Stimulated activated CD4-positive, alpha-beta T cell treated with anti-CD3 and anti-CD28 coated beads, Interleukin-2, amount 100 ng/mL, for 48 hours (primary cell): ENCODE measurements at places on chromosomes 6 and 20.

- no peak for DNase-seq
These were observed 19.0 kb upstream of the ADGRF4 start for GRCh38 chr6:47679322-47679906.

GRCh38 chr20:32563311-32564272, 21.5 kb downstream of the NOL4L start:
- no peak for DNase-seq

DNA sequence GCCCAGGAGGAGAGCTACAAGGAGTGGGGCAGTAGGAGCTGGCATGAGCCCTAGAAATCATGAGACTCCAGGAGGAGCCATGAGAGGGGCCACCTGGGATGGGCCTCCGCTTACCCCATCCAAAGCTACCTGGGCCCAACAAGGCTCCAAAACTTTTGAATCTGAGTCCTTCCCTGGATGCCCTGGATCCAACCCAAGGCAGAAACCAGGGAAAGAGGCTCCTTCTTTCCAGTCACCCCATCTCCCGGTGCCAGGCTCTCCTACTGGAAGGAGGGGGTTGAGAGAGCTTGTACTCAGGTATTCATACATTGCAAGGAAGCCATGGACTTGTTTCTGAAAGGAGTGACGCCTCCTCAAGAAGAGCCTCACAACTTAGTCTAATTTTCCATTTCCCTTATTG, 7.8 kb upstream of the SIRPG start:
- DNase-seq, result no peak

DNA sequence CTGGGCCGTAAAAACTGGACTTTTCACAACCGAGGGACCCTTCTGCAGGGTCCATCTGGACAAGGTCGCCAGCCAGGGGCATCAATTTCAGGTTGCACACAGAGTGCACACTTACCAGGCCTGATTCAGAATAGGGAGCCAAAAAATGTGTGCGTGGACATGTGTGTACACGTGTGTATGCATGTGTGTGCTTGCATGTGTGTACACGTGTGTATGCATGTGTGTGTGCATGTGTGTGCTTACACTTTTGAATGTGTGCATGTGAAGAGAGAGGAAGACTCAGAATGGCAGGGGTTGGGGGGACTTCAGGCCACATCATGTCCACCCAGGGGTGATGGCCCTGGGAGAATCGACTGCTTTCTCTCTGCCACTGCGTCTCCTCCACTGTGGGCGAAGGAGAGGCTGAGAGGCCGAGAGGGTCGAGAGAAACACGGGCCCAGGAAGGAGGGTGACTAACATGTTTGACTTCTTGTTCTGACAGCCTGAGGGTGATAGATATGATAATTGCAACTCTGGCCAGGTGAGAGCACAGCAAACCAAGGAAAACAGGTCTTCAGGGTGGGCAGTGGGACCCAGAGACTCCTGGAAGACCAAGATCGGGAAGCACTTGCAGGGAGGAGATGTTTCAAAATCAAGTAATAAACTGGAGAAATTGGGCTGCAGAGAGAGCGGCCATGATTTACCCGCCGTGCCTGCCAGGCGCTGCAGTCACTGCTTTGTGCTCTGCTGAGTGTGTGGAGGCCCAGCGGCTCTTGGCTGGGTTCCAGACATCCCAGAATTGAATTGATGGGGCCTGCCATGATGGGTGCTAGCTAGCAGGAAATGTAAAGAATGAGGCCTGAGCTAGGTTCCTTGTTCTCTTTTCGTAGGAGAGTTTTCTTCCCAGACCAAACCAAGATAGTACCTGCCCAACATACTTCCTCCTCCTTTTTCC, 310.8 kb downstream of the QKI start:
- DNase-seq, result no peak

- DNase-seq, result no peak
These were observed 68.8 kb upstream of the LTV1 start for GRCh38 chr6:143774347-143774746.

- peak; percentile 97 for DNase-seq
These were observed 5.3 kb upstream of the HMGN4 start for GRCh38 chr6:26532699-26533531.

- DNase-seq, result no peak
These were observed 9.3 kb upstream of the CEBPB start for GRCh38 chr20:50181344-50181743.

DNA sequence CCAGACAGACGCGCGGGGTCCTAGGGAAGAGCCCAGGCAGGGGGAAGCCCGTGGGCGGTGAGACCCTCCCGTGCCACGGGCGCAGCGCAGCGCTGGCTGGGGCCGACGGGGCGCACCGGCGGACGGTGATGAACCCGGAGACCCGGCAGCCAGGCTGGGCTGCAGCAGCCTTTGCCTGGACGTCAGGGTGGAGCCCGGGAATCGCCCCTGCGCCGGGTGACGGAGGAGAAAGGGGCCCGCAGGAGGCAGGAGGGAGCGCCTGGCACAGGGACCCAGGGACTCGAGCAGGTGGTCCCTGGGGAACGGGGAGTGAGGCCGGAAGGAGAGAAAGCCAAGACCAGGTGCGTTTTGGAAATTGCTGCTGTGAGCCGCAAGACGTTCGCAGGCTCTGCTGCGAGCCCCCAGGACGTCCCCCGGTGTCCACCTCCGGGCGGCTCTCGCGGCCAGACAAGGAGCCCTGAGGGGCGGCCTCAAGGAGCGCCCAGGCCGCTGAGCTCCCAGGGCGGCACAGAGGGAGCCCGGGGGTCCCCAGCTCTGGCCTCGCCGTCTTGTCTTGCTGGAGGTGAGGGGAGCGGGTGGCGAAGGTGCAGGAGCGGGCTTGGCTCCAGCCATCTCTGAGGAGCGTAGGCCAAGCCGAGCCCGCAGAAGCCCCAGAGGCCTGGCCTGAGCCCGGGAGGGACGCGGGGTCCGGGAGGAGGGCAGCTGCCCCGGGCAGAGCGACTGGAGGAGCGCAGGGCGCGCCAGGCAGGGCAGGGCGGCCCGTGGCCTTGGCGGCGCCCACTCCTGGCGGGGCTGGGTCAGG, 191.2 kb upstream of the PDE10A start:
- DNase-seq, result no peak

GRCh38 chr6:95175927-95176675, 401.2 kb upstream of the MANEA start:
- DNase-seq, result no peak

GRCh38 chr20:3209257-3209945, at the start of gene ITPA:
Gene ITPA (plus strand): TSS chr20:3209498. CDS start chr20:3209552, 54 bp downstream.
- DNase-seq, result peak; percentile 55

GRCh38 chr6:56437171-56437900, 190.0 kb upstream of the COL21A1 start:
- no peak for DNase-seq

- DNase-seq, result no peak
These were observed 75.2 kb downstream of the GFOD1 start for GRCh38 chr6:13412211-13412610.

DNA sequence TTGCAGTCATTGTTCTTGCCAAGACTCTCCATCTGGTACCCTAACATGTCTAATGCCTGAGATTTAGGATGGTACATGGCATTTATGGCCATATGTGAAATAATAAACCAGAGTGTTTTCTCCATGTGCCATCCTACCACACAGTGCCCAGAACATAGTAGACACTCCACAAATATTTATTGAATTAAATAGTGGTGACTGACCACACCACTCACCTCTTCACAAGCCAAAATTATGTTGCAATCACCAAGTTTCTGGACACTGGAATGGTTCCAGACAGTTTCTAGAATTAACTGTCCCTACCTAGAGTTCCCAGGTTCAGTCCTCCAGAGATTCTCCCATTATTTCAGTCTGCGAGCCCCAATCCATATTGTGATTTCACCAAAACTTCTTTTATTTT, 427.3 kb downstream of the KIF16B start:
- no peak for DNase-seq
